ENCODE measurements at places on chromosomes 1 and 21.

- no peak for DNase-seq
Measured at GRCh38 chr21:32641710-32642698, 29.8 kb upstream of the CFAP298 start.

GRCh38 chr1:220957233-220957605, 78.0 kb downstream of the HLX start:
- no peak for DNase-seq

GRCh38 chr1:86687595-86687994, 16.8 kb upstream of the SH3GLB1 start:
- DNase-seq = no peak

DNA sequence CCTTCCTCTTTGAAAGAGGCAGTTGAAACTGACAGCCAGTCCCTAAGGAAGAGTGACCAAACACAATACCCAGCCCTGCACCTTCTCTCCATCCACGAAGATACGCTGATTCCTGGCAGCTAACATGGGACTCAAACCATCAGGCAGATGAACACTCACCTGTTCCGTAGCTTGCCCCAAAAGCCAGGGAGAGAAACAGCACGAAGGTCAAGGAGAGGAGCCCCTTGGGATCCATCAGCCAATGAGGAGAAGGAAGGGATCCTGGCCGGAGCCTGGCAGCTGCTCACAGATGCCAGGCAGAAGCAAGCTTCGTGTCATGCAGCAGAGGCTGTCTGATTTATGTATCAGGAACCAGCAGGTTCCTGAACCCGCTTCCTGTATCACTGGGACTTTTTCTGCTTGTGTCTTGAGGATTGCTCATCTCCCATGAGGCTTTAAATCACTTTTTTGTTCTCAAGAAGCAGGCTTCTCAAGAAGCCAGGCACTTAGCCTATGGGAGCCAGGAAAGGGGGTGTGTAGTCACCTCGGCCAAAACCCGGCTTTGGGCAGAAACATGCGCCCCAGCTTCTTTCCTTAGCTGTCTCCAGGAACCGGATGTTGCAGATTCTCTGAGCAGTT, at the start of gene SLAMF1:
Gene SLAMF1, minus strand, starts transcription at position 334 of the 618 bp plus-strand sequence. Its CDS starts 99 bp downstream, at position 235.
- DNase-seq = no peak

DNA sequence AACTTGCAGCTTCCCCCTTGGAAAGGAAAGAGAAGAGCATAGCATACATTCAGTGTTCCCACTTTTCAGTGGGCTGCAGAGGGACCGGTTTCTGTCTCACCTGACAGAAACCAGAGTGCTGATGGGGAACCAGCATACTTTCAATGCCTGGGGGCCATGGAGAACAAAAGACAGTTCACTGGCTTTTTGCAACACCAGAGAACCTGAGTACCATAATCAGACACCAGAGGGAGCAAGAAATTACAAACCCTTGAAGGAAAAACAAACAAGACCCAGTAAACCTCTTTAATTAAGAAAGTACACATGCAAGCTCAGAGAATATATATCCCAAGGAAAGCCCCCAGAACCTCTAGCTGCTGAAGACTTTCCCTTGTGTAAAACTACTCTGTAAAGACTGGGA, 51.1 kb downstream of the CSMD2 start:
- DNase-seq = no peak

GRCh38 chr1:2214541-2215241, 13.4 kb upstream of the SKI start:
- no peak for DNase-seq

DNA sequence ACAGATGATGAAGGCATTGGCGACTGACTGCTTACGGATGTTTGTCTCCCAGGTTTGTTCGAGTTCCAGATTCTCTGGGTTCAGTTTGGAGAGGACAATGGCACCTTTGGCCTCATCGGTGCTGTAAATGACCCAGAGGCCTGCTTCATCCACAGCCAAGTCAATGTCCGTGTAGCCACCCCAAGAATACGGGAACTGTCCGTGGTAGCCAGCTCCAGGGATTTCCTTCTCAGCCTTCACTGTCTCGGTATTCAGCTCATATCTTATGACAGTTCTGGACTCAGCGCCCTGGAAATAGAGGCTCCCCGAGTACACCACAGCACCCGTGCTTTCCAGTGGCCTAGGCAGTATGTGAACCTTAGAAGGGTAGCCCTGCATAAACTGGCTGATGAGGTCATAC, 14.1 kb downstream of the MYOCOS start:
- no peak for DNase-seq

DNA sequence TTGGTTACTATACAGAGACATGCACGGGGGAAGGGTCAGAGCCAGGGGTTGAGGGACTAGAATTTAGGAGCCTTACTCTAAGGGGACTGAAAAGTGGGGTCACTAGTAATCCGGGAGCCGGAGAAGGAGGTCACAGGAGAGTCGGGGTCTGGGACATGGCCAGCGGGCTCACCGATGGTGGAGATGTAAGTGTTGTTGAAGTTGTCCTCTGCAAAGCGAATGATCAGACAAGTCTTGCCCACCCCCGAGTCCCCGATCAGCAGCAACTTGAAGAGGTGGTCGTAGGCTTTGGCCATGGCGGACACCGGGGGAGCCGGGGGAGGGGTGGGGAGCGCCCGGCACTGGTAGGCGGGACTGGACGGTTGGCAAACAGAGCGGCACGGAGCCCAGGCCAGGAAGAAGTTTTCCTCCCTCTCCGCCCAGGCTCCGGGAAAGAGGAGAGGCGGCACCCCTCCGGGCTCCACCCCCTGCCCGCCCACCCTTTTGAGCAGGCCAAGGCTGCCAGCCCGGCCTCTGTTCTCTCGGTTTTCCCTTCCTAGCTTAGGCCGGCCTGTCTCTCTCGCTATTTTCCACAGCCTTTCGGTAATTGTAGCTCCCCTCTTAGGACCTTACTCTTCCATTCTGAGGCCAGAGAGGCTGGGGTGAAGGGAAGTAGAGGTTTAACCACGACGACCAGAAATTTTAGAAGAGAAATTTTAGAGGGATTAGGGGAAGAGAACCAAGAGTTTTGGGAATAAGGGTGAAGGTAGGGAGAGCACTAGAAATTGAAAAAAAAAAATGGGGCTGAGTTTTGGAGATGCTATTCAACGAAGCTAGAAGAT, at the start of gene RAB13:
Gene RAB13, minus strand, starts transcription at position 399 of the 821 bp plus-strand sequence. Its CDS starts 103 bp downstream, at position 296.
- no peak for DNase-seq

DNA sequence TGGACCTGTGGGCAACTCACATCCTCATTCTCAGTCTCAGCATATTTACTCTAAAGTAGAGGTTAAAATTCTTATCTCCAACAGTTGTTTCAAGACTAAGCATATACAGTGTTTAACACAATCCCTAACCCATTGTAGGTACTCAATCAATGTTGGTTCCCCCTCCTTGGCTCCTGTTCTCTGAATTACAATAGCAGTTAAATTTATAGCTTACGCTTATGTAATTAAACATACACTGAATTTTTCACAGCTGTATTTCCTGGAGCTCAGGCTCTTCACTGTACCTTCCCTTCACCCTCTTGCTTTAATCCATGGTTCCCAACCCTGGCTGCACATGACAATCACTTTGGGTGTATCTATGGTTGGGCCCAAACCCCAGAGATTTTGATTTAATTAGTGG, 89.4 kb downstream of the LPAR3 start:
- DNase-seq = no peak

GRCh38 chr1:205216588-205216987, 5.1 kb upstream of the DSTYK start:
- no peak for DNase-seq

- no peak for DNase-seq
Measured at GRCh38 chr1:15355968-15356625, 53.6 kb upstream of the EFHD2 start.

- no peak for DNase-seq
Measured at GRCh38 chr1:204192589-204193352, 3.5 kb downstream of the KISS1 start.

DNA sequence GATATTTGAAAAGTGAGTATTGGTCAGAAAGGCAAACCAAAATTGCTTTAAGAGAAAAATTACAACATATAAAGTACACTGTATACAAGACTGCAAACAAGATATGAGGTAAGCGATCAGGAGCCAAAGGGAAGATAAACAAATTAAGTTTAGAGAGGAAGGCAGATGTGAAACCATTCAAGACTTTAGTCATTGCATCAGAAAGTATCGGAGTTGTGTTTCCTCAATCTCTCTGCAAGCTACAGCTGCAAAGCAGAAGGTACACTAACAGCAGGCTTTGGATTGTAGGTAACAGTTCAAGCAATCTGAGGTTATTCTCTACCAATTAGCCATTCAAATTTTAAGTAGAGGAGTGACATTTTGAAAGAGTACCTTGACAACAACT, 21.3 kb upstream of the TLCD4 start:
- no peak for DNase-seq

GRCh38 chr21:37514038-37514667, 147.6 kb downstream of the DYRK1A start:
- no peak for DNase-seq

DNA sequence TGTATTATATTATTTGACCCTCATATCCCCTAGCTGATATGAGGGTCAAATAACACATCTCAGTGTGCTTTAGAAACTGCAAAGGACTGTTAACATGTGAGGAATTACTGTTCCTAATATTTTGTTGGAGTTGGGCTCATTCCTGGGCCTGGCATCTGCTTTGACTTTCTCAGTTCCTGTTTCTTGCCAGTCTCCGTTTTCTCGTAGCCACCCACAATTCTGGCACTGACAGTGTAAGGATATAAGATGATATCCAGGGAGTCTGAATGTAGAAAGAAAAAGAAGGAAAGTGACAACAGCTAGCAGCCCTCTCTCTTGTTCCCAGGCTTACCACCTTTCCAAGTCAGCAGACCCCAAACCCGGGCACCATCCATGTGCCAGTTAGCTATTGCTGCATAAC, 54.4 kb upstream of the SCMH1 start:
- no peak for DNase-seq

DNA sequence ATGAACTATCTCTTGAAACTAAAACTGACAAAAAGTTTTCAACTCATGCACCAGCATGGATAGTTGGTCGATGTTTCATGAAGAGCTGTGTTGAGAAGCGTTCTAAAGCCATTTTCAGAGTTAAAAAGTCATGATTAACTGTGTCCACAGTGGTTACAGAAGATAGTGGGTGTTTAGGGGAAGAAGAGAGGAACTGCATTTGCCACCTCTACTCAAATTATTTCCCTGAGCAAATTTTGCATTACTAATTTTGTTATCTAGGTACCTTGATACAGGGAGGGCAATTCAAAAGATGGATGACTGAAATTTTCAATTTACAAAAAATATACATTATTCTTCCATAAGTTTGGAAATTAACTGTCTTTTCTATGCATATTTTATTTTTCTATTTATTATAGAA, 15.5 kb downstream of the SAMSN1 start:
- no peak for DNase-seq

GRCh38 chr1:194055536-194055935, 869.1 kb upstream of the B3GALT2 start:
- DNase-seq = no peak

- DNase-seq = no peak
Measured at GRCh38 chr1:3846541-3846940, 10.5 kb downstream of the CEP104 start.

GRCh38 chr1:170077926-170078325, 3.4 kb upstream of the KIFAP3 start:
- no peak for DNase-seq

DNA sequence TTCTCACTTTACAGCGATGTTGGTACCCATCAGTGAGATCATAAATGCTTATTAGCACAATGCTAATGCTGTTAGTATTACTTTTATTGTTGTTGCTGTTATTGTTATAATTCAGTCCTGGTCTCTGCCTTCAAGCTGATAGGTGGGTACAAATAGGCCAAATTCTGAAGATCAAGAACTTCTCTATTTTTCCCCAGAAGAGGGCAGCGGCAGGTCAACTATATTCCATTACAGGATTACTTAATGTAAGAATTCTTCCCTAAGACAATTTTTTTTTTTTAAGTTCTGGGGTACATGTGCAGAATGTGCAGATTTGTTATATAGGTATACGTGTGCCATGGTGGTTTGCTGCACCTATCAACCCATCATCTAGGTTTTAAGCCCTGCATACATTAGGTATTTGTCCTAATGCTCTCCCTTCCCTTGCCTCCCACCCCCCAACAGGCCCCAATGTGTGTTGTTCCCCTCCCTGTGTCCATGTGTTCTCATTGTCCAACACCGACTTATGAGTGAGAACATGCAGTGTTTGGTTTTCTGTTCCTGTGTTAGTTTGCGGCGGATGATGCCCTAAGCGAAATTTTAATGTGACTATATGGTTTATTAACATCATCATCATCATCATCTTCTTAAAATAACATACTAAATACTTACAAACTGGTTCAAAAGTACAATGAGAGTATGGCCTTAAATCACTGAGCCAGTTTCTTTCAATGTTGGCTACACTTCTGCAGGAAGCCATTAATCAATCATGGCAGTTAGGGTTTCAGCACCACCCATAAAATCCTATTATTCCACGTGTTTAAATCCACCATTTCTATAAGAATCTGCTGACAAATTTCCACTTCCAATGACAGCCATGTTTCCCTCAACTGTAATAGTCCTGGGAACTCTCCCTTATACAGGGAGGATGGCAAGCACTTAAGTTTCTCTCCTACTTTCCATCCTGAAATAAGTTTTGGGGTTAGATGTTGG, 19.2 kb downstream of the SLC19A2 start:
- no peak for DNase-seq

DNA sequence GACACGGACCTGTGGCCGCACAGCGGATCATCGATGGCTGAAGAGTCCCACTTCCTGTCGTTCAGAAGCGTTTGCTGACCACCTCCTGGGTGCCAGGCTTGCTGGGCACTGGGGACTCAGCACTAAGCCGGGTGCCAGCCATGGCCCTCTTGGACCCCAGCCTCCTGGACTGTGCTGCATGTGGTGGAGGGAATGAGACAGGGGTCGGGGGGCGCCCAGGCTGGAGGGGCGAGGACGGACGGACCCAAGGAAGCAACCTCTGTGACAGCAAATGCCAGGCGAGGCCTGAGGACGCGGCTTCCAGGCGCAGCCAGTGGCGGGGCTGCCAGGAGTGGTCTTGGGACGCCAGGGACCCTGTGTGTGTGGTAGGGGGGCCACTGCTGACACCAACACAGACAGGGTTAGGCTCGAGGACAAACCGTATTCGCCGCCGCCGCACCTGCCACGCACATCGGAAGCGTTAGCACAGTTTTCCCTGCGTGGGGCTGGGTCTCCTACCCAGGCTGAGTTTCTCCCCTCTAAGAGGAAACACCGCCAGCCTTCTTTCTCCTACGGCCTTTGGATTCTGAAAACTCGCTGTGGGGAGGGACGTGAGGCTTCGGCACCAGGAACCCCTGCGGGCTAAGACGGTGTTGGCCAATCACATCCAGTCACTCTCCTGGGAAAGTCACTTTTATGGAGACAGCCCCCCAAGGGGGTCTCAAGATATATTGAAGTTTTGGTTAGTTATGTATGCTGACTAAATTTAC, 3.1 kb upstream of the MXRA8 start:
- no peak for DNase-seq

DNA sequence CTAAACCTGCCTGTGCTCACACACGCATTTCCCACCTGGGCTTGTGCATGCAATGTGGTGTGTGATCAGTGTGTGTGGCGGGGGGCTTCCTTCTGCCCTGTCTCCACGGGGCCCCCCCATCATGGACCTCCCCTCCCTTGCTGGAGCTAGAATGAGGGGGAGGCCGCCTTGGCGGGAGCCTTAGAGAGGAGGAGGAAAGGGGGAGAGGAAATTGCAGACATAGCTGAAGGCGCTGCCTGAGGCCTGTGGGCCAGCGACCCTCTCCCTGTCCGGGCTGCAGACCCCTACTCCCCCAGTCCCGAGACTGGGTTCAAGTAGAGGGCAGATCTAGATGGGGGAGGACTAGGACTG, 883 bp upstream of the EVA1B start:
- no peak for DNase-seq
